ENCODE measurements at places on chromosomes 4 and X.

- DNase-seq: peak; percentile 68
These were observed 77.2 kb downstream of the FHIP1A start for GRCh38 chr4:151486168-151486567.

- DNase-seq: no peak
These were observed 335.5 kb downstream of the ZNF674 start for GRCh38 chrX:46209768-46210167.

- DNase-seq: no peak
These were observed 90.3 kb downstream of the JAKMIP1 start for GRCh38 chr4:6109842-6110560.

DNA sequence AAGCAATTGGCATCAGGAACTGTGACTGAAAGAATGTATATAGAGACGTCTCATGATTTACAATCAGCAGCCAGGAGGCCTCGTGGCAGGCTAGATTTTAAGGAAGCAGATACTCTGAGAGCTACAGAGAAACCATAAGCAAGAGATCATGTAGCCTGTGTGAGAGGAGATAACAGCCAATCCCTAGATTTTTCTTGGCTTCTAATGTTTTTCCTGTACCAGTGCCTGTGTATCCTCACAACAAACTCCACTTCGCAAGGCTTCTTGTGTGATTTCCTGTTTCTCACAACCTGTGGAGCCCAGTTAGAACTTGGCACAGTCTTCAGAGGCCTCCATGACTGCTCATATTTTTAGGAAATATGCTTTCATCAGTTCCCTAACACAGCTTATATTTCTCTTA, 147.9 kb downstream of the PTCHD1 start:
- peak; percentile 9 for DNase-seq

GRCh38 chr4:168811786-168812651, 198.0 kb downstream of the CBR4 start:
- DNase-seq: peak; percentile 81
